ENCODE measurements at places on chromosomes 12 and 14.
A peak's percentile ranks its signal among the peaks of the same experiment; 100 is the strongest.

DNA sequence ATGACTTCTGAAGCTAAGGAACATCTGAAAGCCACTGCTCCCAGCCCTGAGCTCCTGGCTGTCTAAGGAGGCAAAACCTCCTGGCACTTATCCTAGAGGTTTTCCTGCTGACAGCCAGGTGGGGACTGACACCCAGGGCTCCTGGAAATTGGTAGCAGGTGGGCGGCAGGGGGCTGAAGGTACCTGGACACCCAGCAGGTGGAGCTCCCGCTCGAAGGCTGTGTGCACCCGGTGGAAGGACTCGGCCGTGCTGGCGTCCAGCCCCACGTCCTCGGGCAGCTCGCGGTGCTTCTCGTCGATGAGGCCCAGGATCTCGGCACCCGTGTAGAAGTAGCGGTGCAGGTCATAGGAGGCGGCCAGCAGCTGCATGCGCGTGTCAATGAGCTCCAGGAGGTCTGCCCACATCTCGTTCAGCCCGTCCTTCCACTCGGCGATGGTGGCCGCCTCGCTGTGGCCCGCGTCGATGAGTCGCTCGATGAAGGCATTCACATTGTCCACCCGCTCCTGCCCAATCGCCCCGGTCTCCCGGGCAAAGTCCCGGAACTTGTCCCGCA lies 68.2 kb downstream of the PLEKHG3 start:
- no peak for DNase-seq

DNA sequence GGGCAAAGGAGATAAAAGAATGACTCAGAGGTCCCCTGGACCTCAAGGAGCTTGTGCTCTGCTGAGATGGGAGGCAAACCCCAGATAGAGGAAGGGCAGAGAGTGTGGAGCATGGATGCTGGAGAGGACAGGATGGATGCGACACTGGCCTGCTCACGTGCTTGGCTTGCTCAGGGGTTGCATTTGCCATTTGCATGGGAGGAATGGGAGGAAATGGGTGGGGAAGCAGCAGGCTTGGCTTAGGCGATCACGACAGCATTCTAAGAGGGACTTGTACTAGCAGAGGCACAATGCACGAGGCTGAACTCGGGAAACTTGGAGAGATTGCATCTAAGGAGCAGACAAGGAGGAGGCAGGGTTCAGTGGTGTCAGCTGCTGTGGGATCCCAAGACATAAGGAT lies 19.8 kb downstream of the CD9 start:
- DNase-seq, result no peak

- DNase-seq, result no peak
Measured at GRCh38 chr14:99951085-99951484, 114.1 kb upstream of the EVL start.

GRCh38 chr14:67892466-67893100 lies 73.0 kb downstream of the RAD51B start:
- no peak for DNase-seq

DNA sequence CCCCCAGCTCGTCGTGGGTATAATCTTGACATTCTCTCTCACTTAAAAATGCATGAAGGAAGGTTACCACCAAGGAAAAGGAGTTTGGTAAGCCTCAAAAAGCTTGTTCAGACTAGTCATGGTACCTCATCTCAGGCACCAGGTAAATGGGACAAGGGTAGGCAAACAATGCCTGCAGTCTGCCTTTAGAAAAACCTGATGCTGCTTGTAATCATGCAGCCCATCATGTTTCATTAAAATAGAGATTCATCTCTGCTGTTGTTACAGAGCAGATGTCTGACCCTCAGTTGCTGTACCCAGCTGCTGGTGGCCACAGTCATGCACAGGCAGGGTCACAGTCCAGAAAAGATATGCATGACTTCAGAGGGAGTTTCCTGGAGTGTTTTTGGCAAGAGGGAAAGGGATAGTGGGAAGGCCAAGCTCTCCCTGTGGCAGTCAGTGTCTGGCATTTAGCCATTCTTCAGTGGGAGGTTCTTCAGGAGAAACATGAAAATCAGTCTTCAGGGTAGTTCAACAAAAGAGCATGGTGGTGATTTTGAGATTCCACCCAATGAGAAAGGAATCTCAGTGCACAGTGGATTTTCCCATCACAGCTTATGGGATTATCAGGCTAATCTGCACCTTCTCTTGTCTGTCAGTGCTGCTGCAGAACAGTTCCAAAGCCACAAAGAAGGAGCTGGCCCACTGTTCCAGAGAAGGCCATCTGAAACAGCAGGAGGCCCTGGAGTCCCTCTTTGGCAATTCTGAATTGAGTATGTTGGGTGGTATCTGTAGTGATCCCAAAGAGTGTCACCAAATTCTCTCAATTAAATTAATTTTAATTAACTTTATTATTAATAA lies 202.7 kb upstream of the FRMD6 start:
- DNase-seq, result no peak

DNA sequence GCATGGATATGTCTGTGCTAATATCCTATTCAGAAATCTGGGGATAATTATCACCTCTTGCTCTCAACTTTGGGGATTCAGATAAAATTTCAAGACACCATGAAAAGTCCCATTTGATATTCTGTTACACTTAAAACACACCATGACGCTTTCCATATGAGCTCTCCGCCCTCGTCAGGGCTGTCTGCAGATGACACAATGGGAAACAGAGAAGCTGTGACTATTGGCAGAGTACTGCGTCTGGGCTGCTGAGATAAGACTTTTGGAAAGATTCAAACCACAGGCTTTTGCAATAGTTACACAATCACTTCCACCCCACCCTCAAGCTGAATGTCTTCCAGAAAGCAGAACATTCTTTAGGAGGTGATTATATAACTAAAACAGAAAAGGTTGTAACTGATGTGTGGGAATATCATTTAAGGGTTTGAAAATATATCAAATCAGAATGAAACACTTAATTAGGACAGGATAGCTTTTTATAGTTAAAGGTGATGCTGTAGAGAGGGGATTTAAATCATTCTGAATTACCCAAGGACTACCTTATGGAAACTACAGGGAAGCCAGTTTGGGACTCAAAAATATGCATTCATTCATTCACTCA lies 75.3 kb upstream of the TMPO start:
- no peak for DNase-seq

GRCh38 chr12:132614861-132615578 lies 3.6 kb upstream of the P2RX2 start:
- DNase-seq, result peak; percentile 67

DNA sequence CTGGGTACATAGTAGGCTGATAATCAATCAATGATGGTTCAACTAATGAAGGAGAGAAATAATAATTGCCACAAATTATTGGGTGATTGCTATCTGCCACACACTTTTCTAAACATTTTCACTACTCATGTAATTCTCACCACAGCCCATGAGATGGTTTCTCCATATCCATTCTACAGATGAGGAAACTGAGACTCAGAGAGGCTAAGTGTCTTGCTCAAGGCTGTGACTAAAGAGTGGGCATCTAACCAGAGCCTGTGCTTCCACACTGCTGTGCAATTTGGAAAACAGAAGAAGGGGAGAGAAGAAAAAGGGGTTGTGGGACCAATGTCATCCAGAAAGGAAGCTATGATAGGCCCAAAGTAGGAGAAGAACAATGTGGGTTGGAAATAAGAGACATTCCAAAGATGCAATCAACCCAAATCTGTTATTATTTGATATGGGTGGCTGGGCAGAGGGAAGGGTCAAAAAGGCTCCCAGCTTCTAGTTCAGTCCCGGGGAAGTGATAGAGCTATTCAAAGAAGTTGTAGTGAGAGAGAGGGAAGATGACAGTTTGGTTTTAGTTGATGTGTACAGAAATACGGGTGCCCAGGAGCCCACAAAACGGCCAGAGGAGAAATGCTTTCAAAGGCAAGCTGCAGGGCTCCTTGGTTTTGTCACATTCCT lies 483 bp upstream of the NR1H4 start:
- DNase-seq, result no peak

GRCh38 chr14:61528591-61529021 lies 166.7 kb upstream of the HIF1A start:
- no peak for DNase-seq

- DNase-seq, result no peak
Measured at GRCh38 chr14:90605430-90605829, 208.6 kb downstream of the CALM1 start.

- no peak for DNase-seq
Measured at GRCh38 chr12:22978962-22979361, 354.0 kb downstream of the ETNK1 start.

DNA sequence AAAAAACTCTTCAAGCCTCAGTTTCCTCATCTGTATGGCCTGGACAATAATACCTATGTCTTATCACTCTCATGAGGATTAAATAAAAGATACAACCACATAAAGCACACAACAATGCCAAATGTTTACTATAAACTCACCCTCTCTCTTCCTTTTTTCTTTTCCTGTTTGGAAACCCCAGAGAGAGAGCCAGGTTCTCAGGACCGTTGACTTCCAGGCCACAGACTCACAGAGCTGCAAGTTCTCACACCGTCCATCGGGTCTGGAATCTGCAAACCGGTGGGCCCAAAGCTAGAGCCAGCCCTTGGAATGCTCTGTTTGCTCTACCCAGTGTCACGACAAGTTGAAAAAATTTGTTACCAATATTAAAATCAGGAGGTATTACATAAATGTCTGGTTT lies 4.6 kb upstream of the CD4 start:
- no peak for DNase-seq

DNA sequence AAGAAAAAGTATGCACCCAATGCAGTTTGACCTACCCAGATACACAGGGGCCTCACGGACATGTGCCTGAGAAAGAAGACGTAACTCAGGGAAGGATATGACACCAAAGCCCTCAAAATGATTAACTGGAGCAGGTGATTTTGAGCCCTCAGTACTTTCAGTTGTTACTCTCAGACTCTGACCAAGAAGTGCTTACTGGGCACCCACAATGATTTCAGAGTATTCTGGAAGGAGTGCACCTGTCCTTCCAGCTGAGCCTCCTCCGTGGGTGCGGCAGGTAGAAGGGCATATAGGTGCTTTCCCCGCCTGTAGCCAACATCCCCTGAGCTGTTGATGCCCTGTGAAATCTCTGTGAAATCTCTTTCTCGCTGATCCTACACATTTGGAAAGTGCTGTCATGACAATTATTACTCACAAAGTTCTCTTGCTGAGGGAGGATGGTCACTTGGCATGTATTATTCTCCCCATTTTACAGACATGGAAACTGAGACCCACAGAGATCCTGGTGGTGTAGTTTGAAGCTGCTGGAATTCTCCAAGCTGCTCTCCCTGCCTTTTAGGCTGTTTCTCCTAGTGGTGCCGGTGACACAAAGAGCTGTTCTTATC lies 154.3 kb upstream of the CCND2 start:
- no peak for DNase-seq

DNA sequence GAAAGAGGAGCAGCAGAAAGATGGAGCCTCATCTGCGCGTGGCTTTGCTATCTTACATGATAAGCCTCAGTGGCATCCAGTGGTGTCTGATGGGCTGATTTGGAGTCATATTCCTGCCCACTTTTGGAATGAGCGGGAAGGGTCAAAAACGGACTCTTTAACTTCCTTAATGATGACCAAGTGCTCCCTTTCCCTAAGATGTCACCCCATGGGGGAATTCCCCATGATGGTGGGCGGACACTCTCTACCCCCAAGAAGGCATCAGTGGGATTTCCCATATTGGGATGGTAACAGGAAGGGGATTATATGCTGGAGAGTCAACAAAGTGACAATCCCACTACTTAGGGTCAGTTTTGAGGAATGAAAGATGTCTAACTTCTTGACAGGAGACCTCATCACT lies 110.9 kb downstream of the GPATCH2L start:
- no peak for DNase-seq

DNA sequence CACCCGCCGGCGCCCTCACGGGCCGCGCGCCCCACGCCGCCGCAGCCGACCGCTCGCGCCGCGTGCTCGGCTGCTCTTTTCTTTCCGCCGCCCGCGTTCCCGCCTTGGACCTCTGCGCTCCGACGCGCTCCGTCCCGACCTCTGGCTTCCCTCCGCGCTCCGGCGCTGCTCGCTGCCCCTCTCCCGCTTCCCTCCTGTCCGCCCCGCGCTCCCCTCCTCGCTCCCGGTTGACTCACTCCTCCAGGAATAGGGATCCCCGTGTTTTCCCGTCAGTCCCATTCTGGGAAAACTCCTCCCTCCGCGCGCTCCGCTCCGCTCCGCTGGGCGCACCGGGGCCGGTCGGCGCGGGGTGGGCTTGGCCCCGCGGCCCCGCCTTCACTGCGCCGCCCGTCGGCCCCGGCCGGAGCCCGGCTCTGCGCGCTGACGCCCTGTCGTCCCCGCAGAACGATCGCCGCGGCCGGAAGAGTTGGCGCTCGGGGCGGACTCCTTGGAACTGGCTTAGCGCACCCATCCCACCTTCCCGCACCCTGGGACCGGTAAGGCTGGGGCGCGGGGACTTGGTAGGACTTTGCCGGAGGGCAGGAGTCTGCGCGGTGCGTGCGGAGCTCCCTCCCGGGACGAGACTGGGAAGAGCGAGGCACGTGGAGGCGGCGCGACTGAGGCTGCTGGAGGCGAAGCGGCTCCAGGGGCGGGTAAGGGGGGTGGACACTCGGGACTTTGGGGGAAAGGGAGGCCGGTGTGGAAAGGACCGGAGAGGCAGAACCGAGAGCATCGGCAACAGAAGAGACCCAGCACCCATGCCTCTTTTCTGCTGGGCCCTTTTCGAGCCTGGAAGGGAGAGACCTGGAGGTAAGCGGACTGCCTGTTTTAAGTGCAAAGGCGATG lies 550 bp downstream of the TEAD4 start:
- DNase-seq, result no peak

DNA sequence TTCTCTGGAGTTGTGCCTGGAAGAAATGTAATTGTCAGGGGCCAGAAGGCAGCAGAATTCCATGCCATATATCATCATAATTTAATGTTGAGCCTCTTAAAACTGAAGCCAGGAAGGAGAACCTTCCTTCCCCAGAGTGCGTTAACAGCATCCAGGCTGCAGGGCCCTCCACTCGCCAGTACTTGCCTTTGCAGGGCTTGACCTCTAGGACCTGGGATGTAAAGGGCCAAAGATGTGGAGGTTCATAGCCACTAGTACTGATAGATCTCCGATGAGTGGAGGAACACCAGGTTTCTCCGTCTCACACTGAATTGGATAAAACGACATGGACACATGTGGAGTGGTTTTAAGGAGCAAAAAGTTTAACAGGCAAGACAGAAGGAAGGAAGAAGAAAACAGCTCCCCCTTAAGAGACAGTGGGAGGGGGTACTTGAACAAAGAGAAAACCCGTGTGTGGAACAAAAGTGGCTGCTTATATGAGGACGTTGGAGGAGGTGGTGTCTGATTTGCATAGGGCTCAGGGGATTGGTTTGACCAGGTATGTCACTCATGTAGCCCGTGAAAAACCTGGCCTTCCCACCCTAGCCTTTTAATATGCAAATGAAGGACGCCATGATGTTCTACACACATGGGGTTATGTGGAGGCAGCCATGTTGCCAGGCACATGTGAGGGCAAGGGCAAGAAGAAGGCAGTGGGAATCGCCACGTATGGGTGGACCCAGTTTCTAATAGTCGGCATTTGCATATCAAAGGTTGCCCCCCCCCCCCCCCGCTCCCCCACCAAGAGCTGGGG lies 38.8 kb upstream of the WSCD2 start:
- no peak for DNase-seq
